ENCODE measurements at places on chromosomes 2 and 18.

GRCh38 chr2:119649364-119649917 lies 29.6 kb upstream of the TMEM177 start:
- DNase-seq = no peak

- DNase-seq = no peak
These were observed 58.9 kb downstream of the LPIN2 start for GRCh38 chr18:2953935-2954653.

- no peak for DNase-seq
These were observed 9.2 kb downstream of the HS6ST1 start for GRCh38 chr2:128309280-128310093.

DNA sequence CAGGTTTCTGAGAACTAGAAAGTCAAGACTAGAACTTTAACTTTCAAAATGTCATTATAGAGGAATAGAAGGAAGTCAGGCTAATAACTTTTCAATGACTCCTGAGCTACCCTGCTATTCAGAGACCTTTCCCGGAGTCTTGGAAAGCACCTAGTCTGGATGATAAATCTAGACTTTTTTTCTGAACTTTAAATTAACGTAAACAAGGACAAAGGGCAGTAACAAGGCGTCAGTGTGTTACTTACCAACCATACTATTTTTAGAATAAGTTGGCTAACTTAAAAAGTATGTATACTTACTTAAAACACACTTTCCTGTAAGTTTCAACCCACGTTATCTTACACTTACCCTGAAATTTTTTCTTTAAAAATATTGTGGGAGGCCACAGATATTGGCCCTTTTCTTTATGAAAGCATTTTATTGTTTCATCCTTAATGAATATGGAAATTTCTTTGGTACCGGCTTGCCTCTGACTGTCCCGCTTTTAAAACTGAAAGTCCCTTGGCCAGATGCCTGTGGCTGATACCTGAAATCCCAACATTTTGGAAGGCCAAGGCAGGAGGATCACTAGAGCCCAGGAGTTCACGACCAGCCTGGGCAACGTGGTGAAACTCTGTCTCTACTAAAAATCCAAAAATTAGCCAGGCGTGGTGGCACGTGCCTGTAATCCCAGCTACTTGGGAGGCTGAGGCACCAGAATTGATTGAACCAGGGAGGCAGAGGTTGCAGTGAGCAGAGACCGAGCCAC lies 9.7 kb downstream of the PMAIP1 start:
- DNase-seq = no peak

GRCh38 chr18:61832858-61833257 lies 59.9 kb downstream of the RNF152 start:
- no peak for DNase-seq

DNA sequence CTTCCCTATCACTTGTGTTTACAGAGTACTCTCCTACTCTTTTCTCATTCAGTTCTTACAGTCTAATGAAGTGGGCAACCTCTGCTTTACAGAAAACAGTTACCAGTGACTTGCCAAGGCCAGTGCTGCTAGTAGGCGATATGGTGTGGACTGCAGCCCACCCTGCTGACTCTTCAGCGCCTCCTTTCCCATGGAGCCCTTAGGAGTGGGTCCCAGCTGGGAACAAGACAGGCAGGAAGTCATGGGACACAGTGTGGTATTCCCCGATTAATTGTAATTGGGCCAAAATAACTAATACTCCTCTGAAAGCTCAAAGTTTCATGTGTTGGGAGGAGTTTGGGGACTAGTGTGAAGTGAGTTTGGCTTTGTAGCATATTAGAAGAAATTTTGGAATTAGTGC lies 120.1 kb upstream of the EML6 start:
- DNase-seq = no peak

DNA sequence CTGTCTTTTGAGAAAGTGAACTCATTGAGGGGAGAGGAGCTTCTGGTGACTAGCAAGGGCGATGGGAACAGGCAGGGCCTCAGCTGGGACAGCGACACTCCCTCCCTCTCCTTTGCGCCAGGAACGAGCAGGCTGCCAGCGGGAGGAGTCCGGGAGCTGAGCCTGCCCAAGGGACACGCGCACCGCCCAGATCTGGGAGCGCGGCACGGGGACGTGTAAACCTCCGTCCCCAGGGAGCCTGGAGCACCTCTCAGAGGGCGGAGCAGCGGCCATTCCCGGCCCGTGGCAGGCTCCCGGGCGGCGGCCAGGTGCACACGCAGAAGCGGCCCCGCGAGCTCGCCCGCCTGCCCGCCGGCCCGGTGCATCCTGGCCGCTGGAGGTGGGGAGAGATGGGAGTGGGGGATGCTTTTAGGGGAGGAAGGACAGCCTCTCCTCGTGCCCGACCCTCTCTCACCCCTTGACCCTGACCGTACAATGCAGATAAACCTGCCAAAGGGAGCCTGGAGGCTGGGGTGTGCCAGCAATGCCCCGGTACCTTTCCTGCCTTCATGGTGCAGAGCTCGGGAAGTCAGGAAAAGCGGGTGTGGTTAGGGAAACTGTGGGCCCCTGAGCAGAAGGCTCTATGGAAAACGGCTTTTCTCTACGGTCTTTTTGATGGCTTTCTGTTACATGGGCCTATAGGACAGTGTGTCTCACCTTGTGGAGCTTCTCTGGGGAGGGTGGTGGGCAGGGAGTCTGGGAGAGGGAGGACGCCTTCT lies 2.2 kb downstream of the AQP4 start:
- no peak for DNase-seq

DNA sequence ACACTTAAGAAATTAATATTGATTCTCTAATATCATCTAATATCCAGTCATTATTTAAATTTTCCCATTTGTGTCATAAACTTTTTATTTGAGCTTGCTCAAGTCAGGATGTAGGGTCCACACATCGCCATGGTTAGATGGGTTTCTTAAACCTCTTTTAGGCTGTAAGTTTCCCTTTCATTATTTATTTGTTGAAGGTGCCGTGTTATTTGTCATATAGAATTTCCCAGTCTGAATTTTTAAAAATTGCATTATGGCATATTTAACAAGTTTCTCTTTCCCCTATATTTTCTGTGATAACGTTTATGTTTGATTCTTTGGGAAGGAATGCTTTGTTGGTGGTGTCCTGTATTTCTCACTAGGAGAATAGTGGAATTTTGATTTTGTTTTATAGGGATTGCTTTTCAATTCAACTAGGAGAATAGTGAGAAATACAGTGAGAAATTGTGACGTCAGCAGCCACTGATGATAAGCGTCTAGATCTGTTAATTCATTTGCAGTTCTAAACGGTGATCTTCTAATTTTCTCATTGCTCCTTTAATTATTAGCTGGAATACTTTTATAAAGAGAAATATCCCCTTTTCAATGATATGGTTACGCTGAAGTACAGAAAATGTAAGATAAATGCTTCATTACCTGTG lies 44.6 kb upstream of the AAK1 start:
- DNase-seq = no peak

GRCh38 chr2:241703032-241703604 lies 1.3 kb downstream of the ING5 start:
- peak; percentile 8 for DNase-seq

GRCh38 chr18:35889677-35890076 lies 82.8 kb upstream of the RMP24 start:
- no peak for DNase-seq

GRCh38 chr2:200156166-200156835 lies 150.2 kb upstream of the SPATS2L start:
- DNase-seq = peak; percentile 86

GRCh38 chr2:128454980-128455720 lies 136.5 kb upstream of the HS6ST1 start:
- DNase-seq = no peak

DNA sequence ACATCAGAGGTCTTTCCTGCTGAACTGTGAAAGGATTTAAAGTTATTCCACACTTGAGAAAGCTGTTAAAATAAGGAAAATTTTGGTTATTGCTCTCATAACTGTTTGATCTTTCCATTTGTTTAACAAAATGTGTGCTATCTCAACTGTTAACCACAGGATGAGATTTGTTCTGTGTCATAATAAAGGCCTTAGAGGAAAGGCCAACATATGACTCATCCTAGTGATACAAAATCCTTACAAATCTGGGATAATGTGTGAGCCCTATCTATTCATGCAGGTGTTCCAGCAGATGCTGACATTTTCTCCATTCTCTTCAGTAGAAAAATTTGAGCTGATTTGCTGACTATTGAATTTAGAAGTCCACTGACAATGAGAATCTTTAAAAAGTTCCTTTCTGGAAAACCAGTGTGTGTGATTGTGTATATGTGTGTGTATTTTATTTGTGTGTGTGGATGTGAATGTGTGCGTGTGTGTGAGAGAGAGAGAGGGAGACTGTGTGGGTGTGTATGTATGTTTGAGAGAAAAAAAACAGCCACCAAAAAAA lies 1111.9 kb upstream of the GYPC start:
- DNase-seq = no peak

DNA sequence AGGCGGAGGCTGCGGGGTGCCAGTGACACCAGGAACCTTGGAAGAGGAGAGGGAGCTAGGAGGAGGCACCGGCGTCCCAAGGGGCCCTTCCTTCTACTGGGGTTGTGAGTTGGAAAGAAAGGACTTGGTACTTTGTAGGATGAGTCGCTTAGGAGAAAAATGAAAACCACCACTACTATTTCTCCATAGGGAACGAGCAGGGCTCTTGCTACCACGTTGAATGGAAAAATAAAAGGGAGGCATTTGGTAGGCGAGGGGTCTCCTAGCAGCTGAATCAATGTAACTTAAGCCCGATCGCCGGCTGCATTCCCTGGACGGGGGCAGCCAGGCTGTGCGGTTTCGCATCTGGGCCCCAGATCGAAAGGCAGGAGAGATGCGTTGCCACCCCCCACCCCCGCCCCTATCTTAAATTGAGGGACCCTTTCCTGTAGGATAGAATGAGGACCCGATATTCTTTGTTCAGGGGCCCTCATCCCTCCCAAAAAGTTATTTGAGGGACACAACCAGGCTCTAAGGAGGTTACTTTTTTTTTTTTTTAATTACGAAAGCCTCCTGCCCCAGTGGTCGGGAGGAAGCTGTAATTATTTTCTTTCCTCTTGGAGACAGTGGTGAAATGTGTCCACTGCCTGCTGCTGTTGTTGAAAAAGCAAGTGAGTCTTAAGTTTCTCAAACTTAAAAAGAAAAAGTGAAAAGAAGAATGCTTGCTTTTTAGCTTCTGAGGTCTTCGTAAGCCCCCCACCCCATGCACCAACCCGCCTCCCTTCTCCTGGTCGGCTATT lies 1.3 kb downstream of the IGFBP2 start:
- DNase-seq = no peak

GRCh38 chr18:79528846-79529245 lies 133.1 kb downstream of the NFATC1 start:
- peak; percentile 62 for DNase-seq

DNA sequence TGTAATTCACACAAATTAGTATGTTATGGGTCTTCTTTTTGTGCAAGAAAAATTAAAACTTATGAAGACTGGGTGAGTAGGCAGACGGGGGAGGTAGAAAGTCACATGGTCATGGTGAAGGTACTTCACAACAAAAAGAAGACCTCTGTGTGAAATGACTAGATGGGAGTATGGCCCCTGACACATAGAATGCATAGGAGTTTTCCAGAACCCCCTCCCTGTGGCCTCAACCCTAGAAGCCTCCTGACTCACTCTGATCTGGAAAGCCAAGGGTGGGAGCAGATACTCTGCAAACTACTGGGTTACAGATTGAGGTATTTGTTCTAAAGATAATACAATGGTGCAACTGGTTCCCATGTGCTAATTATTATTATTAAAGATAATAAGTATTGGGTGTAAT lies 23.2 kb downstream of the SATB2 start:
- peak; percentile 4 for DNase-seq

DNA sequence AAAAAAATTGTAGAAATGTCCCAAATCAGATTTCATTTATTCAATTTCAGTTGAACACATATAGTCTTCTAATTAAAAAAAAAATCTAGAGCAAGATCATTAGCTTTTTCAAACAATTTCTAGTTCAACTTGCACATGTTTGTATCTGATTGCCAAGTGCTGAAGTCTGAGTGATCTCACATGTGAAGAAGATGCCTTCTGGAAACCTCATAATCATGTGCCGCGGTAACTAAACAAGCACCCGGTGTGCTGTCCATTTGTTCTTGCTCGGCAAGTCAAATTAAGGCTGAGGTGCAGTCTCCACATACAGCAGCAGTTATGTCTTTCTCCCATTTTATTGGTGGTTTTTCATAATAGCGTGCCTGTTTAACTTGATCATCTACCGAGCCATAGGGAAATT lies 18.7 kb downstream of the CABLES1 start:
- no peak for DNase-seq

- DNase-seq = no peak
These were observed 102.4 kb downstream of the AOX1 start for GRCh38 chr2:200687922-200688920.

- DNase-seq = no peak
These were observed 43.0 kb downstream of the PTPN2 start for GRCh38 chr18:12841070-12841469.

- DNase-seq = no peak
These were observed 2.8 kb downstream of the NOL4 start for GRCh38 chr18:34221971-34222306.

- DNase-seq = peak; percentile 12
These were observed 217.0 kb upstream of the PIEZO2 start for GRCh38 chr18:11366410-11366809.

GRCh38 chr18:44795241-44795640 lies 114.6 kb downstream of the SETBP1 start:
- no peak for DNase-seq

- DNase-seq = peak; percentile 65
These were observed 82.1 kb downstream of the TNP1 start for GRCh38 chr2:216777637-216778273.

GRCh38 chr2:234826681-234827080 lies 125.1 kb upstream of the SH3BP4 start:
- DNase-seq = peak; percentile 20

GRCh38 chr2:199798831-199799580 lies 52.0 kb downstream of the FTCDNL1 start:
- DNase-seq = peak; percentile 59

DNA sequence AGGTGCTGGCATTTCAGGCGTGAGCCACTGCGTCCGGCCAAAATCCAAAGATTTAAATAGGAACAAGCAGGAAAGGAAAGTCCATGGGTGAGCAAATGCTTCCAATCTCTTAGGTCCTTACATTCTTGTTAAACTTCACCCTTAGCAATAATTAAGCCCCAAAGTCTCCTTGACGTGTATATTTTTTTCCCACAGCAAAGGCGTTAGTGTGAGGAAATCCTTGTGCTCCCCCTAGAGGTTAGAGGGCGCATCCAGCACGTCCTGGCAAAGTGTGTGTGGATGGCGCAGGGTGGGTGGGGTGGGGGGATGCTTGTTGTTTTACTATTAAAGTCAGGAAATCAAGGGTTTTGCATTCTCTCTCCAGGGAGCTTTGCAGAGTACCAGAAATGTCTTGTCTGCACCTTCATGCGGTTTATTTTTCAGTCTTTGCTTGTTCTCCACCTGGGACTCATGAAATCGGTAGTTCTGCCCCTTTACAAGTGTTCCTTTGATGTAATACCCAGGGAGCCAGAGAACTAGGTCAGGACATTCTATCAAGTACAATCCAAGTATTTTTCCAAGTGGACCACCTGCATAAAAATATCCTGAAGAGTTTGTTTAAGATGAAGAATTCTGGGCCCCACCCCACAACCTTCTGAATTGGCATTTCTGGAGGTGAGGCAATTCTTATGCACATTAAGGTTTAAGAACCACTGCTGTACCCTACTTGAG lies 22.2 kb upstream of the ITSN2 start:
- DNase-seq = peak; percentile 65

All from fibroblast of skin of right biceps (primary cell).